ENCODE measurements at places on chromosomes 5 and 9.

DNA sequence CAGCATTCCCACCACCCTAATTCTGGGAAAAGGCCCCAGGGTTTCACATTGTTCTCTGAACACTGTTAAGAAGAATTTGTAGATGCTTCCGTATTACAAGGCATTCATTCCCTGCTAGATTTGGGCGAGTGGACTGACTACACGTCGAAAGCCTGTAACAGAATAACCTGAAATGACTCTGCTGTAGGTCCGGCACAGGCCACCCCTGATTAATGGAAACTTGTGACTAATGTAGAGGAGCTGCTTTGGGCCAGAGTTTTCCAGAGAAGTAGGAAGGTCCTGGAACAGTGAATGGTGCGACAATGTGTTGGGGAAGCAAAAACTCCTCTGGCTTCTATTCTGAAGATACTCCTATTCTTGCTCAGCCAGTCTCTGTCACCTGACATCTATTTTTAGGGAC, 87.6 kb downstream of the NR3C1 start:
- no peak for DNase-seq

GRCh38 chr9:2253636-2254580, 238.8 kb downstream of the SMARCA2 start:
- DNase-seq, result no peak

- DNase-seq, result no peak
These were observed 176.6 kb upstream of the C9orf72 start for GRCh38 chr9:27749838-27750237.

DNA sequence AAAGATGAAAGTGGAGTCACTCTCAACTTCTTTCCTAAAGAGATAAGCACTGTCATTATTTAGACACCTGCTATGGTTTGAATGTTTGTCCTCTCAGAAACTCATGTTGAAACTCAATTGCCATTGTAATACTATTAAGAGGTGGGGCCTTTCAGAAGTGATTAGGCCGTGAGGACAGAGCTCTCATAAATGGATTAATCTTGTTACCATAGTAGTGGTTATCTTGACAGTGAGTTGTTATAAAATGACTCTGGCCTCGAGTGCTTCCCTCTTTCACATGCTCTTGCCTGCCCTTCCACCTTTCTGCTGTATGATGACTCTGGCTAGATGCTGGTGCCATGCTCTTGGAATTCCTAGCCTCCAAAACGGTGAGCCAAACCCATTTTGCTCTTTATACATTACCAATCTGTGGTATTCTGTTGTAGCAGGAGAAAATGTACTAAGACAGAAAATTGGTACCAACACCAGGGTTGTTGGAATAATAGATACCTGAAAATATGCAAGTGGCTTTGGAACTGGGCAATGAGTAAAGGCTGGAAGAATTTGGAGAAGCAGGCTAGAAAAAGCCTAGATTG, 38.0 kb downstream of the GDA start:
- no peak for DNase-seq

GRCh38 chr9:130305381-130305780, 39.8 kb downstream of the HMCN2 start:
- DNase-seq, result no peak

DNA sequence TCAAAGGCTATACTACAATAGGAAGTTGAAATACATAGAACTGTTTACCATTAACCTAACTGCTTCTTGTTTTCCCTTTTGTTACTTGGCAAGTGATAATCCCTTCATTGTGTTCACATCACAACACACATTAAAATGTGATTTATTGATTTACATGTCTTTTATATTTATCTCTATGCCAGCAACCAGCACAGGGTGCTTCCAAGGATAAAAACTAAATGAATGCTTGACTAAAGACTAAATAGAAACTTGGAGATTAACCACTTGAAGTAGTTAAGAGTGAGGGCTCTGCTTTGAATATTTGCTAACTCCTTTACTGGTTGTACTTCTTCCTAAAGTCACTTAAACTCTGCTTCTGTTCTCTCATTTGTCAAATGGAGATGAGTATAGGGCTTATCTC, 1730.6 kb downstream of the EFNA5 start:
- no peak for DNase-seq

- no peak for DNase-seq
These were observed 301.3 kb upstream of the SGCD start for GRCh38 chr5:156025656-156026055.

DNA sequence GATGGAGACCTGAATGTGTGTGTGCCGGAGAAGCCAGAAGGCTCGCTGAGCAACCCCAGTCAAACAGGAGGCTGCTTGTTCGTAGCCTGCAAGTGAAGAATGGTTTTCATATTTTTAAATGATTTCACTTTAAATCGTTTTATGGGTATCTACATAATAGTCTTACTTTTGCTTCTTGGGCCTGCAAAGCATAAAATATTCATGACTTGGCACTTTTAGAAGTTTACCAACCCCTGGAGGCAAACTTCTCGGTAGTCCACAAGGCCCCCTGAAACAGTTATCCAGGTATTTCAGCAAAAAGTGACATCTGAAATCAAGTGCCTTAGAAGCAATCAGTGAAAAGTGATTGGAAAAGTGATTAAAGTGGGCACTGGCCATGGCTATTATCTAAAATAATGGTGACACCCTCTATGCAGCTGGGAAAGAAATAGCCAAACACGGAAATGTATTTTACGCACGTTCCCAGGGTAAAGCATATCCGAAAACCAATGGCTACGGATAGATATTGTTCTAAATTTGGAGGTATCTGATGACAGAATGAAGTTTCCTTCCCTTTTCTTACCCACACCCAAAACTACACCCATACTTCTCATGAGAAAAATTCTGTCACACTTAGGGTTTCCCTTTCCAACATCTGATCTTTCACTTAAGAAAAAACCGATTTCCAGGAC, 39.0 kb downstream of the RAPGEF1 start:
- DNase-seq, result no peak

- no peak for DNase-seq
These were observed 317.4 kb upstream of the SLC30A5 start for GRCh38 chr5:68776381-68776780.

GRCh38 chr5:58240322-58240721, 219.6 kb downstream of the PLK2 start:
- DNase-seq, result no peak

GRCh38 chr9:137865581-137866145, 11.9 kb upstream of the CACNA1B start:
- no peak for DNase-seq

DNA sequence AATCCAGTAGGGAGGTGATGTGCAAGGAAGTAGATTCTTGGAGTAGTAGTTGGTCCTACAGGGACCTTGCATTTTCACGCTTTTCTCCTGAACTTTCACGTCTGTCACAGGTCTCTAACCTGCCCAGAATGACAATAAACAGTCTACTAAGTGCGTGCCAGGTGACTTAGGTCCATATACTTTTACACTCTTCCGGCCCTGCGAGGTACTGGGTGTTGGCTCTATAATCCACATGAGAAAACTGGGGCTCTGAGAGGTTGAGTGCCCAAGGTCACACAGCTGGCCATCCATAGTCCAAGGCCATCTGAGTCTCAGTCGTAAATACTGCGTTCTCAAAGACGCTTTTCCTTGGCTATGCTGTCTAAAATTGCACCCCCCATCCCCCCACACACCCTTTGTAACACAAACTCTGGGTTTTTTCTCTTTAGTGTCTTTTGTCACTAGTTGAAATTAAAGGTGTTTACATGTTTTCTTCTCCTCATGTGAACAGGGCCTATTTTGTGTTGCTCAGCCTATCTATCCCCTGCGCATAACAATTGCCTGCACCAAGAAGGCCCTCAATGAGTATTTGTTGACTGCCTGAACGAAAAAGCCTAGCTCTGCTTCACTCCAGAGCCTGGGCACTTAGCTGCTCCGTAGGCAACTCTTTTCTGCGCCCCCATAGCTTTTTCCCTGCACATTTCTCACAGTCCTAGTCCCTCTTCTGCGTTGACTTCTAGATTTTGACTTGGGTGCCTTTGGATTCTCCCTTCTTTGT, 943 bp downstream of the SFXN1 start:
- no peak for DNase-seq

DNA sequence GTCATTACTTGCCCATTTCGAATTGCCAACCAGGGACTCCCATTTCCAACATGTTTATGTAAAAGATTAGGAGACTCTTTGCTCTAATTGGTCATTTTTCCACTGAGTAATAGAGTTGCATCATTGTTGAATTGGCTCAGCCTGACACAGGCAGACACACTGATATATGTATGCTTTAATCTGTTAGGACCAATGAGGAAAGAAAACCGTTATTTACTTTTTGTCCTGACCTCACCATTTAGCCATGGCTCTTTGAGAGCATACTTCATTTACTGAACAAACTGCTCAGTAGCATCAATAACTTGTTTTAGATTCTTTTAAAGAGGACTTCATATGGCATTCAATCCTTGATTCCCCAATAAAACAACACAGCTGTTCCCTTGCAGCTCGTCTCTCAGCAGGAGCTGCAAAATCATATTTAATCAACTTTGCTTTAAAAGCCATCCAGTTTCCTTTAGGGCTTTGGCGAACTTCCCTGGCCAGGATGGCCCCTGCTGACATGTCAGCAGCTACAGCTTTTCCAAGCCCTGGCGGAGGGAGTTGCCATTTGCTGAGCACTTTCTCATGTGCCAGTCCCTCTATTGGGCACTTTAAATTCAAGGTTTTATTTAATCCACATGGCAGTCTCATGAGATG, 251.5 kb upstream of the TNC start:
- no peak for DNase-seq

- no peak for DNase-seq
These were observed 105.9 kb downstream of the RFX3 start for GRCh38 chr9:3419893-3420292.

GRCh38 chr9:16414451-16414850, 456.0 kb downstream of the BNC2 start:
- no peak for DNase-seq

- no peak for DNase-seq
These were observed 371.8 kb upstream of the PTGER4 start for GRCh38 chr5:40307920-40308319.

- DNase-seq, result no peak
These were observed 84.6 kb downstream of the DAB2IP start for GRCh38 chr9:121735793-121736770.

DNA sequence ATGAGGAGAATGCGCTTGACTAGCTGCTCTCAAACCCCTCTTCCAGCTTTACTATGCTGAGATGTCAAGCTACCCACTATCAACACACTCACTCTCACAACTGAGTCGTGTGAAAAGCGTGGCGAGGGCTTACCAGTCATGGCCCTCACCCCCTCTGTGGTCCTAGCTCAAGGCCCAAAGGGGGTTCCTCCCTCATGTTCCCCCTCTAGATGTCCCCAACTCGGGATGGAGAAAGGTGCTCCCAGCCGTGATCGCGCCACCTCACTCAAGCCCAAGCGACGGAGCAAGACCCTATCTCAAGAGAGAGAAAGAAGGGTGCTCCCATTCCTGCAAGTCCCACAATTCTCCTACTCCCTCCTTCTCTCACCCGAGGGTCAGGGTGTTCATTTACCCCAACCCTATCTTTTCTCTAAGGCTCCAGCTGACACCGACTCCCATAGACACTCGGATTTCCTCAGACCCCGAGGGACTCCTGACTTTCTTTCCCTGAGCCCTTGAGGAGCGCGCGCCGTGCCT, 559 bp downstream of the SLC38A9 start:
- peak; percentile 13 for DNase-seq

GRCh38 chr5:159412284-159413046, 82.2 kb upstream of the IL12B start:
- DNase-seq, result peak; percentile 74

Data from stimulated activated naive CD8-positive, alpha-beta T cell treated with anti-CD3 and anti-CD28 coated beads, Interleukin-15, Interleukin-2, amounts not matched to agents 100 U/mL and 50 U/mL, for 24 hours (primary cell).